ENCODE measurements at places on chromosomes 3 and 15.

DNA sequence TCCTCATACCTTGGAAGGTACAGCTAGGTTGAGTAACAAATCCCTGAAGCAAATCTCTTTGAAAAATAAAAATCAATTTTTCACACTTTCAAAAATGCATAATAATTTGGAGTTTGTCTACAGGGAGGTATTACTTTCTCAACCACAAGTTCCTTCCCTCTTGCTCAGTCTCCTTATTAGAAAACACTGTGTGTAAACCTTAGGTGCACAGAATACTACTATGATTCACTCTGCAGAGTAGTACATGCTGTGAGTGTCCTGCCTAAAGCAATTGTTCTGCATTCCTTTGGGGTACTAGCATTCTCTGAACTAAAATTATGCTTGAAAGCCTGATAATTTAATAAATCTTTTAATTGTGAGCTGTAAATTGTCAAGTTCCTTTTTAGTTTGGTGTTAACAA, 115.9 kb upstream of the EPHA3 start:
- no peak for DNase-seq

DNA sequence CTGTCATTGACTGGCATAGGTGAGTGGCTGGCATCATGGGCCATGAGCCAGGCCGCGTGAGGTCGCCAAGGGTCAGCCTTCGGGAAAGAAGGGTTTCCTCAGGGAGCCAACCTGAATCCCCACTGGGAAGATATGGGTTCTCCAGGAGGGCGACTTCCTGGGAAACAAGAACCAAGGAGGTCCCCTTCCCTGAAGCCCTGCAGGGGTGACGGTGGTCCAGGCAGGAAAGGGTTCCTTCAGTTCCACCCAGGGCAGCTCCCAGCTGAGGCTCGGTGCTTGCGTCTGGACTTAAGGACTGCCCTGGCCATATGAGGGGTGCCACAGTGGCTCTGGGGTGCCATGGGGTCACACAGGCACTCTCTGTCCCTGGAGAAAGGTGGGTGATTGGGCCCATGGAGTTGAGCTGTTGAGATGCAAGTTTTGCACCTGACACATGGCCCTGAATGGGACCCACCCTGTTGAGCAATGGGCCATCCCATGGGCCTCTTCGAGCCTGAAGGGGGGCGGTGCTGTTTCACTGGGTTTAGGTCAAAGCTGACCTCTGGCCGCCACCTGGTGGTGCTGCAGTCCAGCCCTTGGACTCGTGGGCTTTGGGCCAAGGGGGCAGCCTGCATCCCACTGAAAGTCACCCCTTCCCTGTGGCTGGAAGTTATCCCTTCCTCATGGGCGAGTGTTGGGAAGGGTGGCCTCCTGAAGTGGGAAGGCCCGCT, 228.1 kb downstream of the SNRPN start:
- no peak for DNase-seq

GRCh38 chr3:46853441-46854415, 9.5 kb downstream of the MYL3 start:
- DNase-seq = no peak

DNA sequence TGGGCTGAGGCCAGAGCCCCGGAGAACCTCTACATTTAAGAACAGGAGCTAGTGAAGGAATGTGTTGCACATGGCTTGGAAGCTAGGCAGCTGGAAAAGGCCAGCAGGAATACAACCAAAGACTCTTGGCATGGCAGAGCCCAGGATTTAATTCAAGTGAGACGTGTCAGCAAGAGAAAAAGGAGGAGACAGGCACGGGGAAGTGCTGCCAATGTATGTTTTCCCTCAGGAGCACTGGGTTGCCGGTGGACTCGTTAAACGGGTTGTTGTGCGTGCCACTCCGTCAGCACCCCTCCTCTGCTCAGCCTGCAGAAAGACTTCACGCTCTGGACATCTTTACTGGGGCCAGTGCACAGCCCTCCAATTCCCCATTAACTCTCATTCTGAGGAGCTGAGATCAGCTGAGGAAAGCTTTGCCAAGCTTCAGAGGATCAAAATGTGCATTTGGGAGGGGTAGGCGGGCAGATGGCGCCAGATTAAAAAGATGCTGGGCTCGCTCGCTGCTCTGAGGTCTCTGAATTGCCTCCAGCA, 103.7 kb downstream of the PDZRN3 start:
- no peak for DNase-seq
